Stimulated activated naive CD4-positive, alpha-beta T cell treated with Interleukin-2 at 50 U/mL for 16 hours (primary cell): ENCODE measurements at places on chromosomes 13 and 19.

DNA sequence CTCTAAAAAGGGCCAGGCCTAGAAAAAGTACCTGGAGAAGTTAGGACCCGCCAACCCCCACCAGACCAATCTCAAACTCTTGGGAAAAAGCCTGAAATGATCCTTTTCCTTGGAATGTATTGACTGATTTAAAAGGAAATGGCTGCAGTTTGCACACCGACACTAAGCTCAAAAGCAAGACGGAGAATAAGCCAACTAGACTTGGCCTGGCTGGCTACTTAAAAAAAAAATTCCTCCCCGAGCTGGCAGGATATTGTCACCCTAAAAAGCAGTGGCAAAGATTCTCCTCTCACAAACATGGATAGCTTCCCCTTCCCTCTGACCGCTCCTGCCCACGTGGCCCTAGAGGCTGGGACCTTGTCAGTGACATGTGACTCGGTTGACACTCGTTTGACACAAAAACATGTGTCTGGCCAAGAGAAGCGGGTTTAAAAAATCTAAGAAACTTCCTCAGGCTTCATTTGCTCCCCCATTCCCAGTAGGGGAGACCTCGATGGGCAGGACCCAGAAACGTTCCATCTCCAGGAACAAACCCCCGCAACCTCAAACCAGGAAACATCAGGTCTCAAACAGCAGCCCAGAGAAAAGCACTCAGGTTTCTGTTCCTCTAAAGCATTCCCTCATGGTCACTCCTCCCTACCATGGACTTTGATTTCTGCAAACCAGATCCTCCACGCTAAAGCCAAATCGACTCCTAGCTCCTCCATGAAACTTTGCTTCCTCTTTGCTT lies 1.3 kb downstream of the RFX1 start:
- no peak for DNase-seq

DNA sequence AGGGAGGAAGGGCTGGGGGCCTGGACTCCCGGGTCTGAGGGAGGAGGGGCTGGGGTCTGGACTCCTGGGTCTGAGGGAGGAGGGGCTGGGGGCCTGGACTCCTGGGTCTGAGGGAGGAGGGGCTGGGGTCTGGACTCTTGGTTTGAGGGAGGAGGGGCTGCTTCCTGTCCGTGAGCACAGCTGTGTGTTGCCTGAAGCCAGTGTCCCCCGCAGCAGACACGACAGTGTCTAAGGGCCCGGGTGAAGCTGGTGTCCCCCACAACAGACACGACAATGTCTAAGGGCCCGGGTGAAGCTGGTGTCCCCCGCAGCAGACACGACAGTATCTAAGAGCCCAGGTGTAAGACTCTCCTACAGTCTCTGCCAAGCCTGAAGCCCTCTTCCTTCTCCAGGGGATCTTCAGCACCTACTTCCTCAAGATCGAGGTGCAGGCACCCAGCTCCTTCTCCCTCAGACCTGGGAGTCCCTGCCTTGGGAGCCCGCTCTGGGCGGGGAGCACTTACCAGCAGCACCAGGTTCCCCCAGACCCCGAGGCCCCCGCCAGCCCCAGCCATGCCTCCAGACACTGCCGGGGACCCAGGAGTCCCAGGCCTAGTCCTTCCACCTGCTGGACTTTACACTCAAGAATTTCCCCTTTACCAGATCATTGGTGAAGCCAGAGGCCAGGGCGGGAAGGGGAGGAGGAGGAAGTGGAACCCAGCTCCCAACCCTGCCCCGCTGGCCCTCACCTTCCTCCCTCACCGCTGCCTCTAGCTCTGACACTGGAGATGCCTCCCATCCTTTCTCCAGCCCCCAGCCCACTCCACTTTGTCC lies at the start of gene PTPRH:
PTPRH (minus strand) TSS at position 622 of the 813 bp plus-strand sequence; CDS start at position 554, 68 bp downstream.
- DNase-seq: peak; percentile 5

- DNase-seq: no peak
These were observed 5.9 kb upstream of the ARL11 start for GRCh38 chr13:49622174-49622946.

DNA sequence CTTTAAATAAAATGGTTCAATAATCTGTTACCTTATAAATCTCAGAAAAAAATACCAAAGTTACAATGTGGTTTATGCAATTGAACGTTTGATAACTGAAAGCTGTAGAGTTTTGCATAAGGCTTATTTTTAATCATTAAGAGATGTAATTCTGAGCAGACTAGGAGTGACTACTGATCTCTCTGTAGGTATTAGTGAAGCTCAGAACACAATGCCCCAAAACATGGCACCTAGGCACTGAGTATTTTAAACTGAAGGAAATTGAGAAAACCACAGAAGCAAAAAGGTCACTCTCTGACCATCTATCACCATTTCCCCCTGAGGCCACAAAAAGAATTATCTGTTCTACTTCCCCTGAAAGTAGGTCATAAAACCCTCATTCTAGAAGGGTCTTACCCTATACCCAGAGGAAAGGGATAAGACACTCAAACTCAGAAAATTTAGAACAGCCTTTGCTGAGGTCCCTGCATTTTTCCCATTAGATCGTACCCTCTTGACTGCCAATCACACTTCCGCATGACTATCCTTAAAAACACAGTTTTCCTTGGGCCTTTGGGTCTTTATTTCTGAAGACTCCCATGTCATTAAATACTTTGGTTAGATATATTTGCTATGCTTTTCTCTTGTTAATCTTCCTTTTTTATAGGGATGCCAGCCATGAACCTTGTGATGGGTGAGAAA lies 158.1 kb downstream of the PCDH9 start:
- DNase-seq: no peak

DNA sequence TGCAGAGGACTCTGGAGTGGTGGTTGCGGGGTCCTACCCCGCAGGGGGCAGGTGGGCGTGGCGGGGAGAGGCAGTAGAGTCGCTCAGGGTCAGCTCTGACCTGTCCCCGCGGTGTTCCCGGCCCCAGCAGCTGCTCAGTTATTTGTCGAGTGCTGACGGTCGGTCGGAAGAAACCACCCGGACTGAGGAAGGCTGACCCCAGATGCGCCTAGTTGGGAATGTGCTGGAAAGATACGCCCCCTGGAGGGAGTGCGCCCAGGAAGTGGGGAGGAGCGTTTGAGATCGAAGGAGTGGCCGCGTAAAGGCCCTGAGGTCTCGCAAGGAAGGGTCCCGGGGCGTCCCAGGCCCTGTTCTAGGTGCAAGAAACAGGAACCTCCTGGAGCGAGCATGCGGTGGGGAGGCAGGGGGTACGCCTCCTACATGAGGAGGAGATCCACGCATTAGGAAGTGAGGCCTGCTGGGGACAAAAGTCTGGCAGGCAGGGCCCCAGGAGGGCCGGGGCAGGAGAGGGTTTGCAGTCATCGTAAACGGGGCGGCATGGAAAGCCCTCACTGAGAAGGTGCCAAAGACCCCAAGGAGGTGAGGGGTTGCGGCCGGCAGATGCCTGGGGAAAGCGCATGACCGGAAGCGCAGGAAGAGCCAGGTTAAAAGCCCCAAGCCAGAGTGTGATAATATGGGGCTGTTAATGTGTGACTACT lies 9.2 kb downstream of the CCDC8 start:
- no peak for DNase-seq

GRCh38 chr13:100597253-100597652 lies 8.7 kb upstream of the GGACT start:
- no peak for DNase-seq

DNA sequence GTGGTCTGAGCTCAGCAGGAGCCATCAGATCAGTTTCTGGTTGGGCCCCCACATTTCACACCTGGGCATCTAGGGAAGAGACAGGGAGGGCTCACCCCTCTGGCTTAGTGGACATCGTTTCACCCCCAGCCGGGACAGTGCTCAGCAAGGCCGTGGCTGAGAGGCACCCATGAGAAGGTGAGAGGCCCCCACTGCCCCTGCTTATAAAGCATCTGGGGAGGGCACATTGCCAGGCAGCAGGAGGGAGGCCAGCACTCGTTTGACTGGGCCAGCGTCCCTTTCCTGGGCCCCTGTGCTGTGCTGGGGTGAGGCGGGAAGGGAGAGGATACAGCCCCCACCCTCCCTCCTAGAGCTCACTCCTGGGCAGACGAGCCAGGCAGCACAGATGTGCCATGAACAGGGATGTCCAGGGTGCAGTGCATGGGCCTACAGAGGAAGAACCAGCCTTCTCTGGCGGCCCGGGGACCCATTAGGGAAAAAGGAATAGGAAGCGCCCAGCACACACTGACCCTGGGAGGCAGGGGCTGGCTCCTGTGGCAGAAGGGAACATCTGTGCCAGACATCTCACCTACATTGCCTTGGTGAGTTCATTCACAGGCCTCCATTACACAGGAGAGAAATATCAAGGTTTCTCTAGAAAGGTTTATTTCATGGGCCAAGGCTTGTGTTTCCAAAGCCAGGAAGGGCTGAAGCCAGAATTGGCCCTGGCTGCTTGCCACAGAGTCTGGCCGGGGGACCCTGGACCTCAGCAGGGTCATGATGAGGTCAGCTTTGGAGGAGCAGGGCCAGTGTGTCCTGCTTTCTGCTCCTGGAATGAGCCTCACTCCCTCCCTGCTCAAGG lies 7.7 kb downstream of the AP1M1 start:
- DNase-seq: no peak

DNA sequence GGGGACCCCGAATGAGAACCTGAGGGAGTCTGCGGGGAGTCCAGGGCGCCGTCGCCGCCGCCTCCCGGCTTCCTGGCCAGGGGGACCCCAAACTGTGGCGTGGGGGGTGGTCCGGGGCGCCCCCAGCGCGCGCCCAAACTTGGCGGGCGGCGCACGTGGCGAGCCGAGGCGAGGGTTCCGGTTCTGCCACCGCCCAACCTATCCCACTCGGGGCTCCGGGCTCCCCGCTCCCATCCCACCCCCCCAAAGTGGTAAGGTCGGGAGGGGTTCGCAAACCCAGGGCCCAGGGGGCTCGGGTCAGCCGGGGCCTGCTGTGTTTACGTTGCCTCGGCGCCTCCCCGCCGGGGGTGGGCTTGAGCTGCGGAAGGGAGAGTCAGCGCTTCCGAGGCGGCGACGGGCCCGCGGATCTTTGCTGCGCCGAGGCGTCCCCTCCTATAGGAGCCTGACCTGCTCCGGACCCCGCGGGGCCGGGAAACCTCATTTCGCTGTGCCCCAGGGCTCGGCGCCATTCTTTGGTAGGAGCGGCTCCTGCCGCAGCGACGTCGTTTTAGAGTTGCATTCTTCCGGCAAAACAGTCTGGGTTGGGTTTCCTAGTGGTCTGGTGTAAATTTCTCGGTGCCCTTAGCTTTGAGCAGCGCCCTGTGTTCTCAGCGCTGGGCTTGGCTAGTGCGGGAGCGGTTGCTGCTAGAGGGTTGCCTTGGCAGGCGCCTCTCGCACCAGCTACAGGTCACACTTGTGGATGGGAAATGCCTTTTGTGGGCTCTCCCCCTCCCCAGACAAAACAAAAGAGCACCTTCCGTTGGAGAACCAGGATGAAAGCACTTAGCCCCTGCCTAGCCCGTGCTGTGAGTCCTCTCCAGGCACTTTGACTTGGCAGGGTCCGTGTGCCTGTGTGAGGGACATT lies 1.2 kb downstream of the DAZAP1 start:
- peak; percentile 51 for DNase-seq

DNA sequence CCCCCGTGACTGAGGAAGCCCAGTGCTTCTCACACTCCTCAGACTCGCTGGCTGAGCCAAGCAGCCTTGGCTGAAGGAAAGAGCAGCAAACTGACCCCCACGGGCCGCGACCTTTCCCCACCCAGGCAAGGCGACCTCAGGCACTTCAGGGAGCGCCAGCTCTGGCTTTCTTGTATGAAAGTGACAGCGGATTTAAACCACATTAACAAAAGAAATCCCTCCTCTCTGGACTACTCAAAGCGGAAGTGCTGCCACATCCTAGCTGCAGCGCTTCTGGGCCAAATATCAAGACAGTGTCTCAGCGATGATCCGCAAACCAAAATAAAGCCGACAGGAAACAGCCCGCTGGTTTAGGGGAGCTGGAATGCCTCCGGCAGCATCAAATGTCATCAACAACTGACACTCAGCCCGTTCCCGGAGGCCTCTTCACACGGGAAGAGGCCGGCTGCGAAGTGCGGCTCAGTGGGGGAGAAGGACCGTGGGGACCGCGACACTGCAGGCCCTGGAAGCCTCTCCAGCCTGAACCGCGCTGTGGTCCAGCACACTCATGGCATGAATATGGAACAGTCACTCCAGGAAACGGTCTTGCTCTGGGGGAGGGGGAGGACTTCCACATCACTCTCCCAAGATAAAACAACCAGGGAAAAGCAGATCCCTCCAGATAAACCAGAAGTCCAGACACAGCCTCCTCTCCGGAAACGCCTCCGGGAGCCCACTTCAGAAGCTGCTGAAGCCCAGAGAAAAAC lies 1.4 kb downstream of the RASA3 start:
- peak; percentile 35 for DNase-seq
